ENCODE measurements at places on chromosomes 7 and 10. TPM values are rescaled to one million over a fixed set of nuclear protein-coding genes. Genes with fewer than 3 reads are reported as not detected.
A peak's percentile ranks its signal among the peaks of the same experiment; 100 is the strongest.

DNA sequence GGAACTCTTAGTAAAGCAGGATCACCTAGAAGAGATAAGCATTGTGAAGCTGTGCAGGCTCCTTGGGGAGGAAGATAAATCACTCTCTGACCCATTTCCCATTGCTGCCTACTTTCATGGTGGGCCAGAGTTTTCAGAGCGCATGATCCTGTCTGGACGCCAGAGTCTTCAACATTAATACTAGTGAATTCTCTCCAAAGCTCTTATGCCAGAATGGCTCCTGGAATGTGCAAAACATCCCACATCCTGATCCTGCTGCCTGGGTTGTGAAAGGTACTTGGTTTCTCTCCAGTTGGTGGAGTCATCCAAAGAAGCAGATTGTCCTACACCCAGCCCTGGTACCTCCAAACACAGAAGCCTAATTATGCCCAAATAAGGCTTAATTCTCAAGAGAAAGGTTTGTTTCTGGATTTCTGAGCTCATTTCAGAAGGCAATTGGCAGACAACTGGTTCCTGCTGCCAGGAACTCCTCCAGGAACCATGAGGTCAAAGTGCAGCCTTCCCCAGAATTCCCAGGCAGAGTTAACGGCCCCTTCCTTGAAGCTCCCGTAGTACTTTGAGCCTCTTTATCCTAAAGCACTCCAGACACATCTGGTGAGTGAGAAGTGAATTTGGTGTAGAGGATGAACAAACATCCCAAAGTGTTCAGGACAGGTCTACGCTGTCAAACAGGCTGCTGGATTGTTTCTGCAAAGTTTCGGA lies 495.2 kb downstream of the PLXNA4 start:
- DNase-seq, result no peak

- no peak for DNase-seq
Measured at GRCh38 chr7:116062666-116063065, 32.1 kb upstream of the TFEC start.

DNA sequence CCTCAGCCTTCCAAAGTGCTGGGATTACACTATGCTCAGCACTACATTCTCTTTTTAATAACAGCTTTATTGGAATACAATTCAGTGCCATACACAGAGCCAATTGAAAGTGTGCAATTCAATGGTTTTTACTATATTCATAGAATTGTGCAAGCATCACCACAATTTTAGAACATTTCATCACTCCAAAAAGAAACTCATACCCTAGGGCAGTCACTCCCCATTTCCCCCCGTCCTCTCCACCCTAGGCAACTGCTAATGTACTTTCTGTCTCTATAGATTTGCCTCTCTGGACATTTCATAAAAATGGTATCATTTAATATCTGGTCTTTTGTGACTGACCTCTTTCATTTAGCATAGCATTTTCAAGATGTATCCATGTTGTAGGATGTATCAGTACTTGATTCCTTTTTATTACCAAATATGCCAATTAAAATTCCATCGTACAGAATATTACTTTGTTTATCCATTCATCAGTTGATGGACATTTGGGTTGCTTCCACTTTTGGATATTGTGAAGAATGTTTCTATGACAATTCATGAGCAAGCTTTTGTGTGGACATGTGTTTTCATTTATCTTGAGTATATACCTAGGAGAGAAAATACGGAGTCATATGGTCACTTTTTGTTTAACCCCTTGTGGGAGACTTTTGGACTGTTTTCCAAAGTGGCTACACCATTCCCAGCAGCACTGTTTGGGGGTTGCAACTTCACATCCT lies 6.3 kb upstream of the XPNPEP1 start:
- no peak for DNase-seq

DNA sequence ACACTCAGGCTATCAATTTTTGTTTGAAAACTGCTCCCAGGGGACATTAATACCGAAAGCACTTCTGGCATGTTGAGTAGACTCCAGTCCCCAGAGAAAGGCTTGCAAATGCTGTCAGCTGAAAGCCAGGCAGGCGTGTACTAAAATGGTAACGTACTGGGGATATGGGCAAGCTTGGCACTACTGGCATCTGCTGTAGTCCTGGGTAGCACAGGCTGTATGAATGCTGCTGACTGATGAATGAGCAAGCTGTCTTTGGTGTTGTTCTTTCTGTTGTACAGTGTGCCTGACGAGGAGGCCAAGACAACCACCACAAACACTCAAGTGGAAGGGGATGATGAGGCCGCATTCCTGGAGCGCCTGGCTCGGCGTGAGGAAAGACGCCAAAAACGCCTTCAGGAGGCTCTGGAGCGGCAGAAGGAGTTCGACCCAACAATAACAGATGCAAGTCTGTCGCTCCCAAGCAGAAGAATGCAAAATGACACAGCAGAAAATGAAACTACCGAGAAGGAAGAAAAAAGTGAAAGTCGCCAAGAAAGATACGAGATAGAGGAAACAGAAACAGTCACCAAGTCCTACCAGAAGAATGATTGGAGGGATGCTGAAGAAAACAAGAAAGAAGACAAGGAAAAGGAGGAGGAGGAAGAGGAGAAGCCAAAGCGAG lies 53.5 kb upstream of the AGBL3 start:
- DNase-seq, result no peak

DNA sequence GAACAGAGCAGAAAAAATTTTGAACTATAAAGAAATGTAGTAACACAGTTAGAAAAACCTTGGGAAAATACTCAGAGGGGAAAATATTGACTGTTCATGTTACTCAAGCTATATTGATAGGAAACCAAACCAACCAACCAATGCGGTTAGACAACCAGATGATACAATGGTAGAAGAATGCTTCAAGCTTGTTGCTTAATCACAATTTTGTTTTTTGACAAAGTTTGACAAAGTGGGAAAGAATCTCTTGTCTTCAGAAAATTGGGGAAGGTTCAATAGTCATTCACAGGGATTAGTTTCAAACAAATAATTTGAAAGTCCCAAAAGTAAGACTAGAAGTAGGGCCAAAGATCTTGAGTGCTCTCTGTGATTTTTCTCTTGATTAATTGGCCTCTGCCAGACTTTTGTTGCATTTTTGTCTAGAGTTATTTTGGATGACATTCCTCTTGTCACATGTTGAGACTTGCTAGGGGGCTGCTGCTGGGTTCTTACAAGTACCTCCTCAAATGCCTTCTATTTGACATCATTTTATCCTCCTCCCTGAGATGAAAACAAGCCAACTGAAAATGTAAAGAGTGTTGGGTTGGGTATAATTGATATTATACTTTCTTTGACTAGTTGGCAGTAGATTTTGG lies 233.1 kb upstream of the PHYHIPL start:
- DNase-seq, result no peak

- no peak for DNase-seq
Measured at GRCh38 chr10:115129752-115130151, 36.6 kb downstream of the ATRNL1 start.

GRCh38 chr7:1787241-1787640 lies 117.2 kb downstream of the ELFN1 start:
- DNase-seq, result no peak

- DNase-seq, result no peak
Measured at GRCh38 chr7:94258418-94259300, 136.0 kb upstream of the COL1A2 start.

- DNase-seq, result peak; percentile 52
Measured at GRCh38 chr10:71213127-71213621, 804 bp downstream of the UNC5B start.

DNA sequence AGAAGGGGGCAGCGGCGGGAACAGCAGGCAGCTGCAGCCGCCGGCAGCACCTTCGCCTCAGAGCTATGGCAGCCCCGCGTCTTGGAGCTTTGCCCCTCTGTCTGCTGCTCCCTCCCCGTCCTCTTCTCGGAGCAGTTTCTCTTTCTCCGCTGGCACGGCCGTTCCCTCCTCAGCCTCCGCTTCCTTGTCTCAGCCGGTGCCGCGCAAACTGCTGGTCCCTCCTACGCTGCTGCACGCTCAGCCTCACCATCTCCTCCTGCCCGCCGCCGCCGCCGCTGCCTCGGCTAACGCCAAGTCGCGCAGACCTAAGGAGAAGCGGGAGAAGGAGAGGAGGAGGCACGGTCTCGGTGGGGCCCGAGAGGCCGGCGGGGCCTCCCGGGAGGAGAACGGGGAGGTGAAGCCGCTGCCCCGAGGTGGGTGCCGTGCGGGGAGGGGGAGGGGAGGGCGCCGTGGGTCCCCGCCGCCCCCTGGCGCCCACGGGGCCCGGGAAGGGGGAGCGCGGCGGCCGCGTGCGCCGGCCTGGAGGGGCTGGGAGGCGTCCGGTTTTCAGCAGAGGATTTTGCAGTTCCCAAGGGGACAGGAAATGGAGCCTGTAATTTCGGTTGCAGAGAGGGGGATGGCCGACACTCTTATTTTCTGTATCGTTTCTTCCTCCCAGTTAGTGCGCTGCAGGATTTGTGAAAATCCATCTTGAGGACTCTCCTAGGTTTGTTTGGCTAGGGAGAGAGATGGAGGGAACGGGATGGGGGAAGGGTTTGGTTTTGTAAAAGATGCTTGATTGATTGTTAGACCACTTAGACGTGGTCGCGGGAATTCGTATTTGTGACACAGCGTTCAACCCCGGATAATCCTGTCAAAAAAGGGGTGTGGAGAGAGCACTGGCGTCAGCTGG lies 630 bp downstream of the RSBN1L start:
- DNase-seq, result peak; percentile 74

- DNase-seq, result no peak
Measured at GRCh38 chr10:89248990-89249389, 2.6 kb downstream of the LIPA start.

DNA sequence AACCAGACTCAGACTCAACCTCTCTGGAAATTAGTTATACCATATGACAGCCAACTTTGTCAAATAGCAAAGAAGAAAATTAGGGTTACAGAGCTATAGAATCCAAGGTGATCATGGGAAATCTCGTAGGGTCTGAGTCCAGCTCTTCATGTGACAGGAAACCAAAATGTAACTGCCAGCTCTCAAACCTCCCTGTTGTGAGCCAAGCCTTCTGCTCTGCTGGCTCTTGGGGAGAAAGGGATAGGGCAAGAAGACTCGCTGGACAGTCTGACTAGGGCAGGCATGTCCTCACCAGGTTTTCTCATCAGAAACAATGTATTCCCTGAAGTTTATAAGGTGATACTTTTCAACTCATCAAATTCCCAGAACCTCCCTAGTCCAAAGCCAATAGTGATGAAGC lies 63.0 kb downstream of the CDHR3 start:
- no peak for DNase-seq

GRCh38 chr7:91291902-91292301 lies 27.7 kb downstream of the FZD1 start:
- DNase-seq, result no peak

DNA sequence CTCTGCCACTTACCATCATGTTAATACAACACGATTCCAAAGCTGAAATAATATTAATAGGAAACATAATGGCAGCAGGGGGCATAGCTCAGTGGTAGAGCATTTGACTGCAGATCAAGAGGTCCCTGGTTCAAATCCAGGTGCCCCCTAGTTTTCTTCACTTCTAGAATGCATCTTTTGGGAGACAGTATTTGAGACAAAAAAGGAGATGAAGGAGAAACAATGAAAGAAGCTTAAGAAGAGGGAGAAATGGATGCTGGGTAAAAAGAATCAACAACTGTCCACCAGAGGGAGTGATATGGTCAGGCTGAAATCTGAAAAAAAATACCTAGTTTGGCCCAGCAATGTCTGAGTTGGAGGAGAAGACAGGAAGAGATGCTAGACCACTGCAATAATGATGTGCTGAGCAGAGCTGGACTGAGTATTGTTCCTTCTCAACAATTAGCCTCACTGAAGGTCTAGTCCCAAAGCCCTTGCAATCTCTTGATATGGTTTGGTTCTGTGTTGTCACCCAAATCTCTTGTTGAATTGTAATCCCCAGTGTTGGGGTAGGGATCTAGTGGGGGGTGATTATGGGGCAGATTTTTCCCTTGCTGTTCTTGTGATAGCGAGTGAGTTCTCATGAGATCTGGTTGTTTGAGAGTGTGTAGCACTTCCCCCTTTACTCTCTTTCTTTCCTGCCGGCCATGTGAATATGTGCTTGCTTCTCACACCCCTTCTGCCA lies 48.3 kb downstream of the ZNF783 start:
- no peak for DNase-seq

DNA sequence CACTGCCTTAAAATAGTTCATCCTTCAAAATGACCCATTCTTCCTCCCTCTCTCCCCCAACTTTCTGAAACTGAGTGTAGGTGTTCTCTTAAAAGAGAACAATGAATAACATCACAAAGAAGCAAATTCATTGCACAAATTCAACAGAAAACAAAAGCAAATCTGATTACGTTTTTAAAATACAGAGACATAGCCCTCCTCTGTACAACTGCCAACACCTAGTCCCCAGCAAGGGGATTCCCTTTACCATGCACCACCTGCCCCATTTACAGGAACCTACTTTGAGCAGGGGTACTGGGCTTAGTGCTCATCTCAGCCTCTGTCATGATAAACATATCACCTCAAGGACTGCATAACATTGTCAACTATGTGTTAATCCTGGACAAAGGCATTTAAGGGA lies 302.8 kb upstream of the AOAH start:
- no peak for DNase-seq

DNA sequence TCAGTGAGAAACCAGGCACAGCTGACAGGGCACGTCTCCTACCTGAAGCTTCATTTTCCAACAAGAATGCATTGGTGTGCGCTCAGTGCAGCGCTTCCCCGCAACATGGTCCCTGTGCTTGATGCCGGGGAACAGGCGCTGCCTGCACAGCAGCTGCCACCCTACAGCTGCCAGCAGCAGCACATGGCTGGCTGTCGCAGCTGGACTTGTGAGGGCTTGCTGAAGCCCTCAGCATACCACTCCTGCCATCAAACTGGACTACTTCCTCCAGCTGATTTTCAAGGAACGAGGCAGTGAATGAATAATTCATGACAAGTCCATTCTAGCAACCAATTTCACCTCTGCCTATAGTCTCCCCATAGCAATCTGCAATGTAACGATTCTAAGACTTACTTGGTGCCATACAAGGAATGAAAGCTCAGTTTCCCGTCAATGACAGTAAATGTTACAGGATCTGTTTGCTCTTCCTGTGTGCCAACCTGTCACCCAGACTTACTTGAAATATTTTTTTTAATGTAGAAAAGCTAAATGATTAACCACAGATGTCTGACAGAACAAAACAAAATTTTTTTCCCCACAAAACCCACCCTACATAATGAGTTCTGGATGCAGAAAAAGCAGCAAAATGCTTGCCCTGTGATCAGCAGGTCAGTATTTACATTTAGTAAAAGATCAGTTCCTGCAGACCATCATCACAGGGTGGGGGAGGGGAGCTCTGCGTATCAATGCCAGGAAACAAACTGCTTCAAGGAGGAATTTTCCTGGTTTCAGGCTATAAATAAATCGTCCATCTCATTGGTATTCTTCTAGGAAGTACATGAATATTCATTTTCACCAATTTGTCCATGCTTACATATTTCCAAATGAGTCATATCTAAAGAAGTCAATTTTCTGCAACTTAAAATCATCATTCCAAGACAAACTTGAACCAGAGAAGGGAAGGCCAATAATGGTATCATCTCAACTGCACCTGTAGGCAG lies 140.6 kb downstream of the ALOX5 start:
- no peak for DNase-seq

- DNase-seq, result no peak
Measured at GRCh38 chr7:70638158-70639107, 493.5 kb upstream of the GALNT17 start.

KEL gene
- total RNA-seq, result 1.2 TPM

TAS2R5 gene
- 2.6 TPM for total RNA-seq

TRIL gene
- not detected for total RNA-seq

NEUROD6 gene
- total RNA-seq, result not detected

STRIP2 gene
- 4.4 TPM for total RNA-seq

RASSF4 gene
- total RNA-seq, result 3.1 TPM
